Stimulated activated CD8-positive, alpha-beta memory T cell treated with anti-CD3 and anti-CD28 coated beads, Interleukin-12 subunit alpha, Interleukin-12 subunit beta, amount 100 ng/mL, for 4 hours (primary cell): ENCODE measurements at places on chromosomes 6 and 20.

GRCh38 chr6:3663081-3663480 lies 88.4 kb downstream of the PXDC1 start:
- no peak for DNase-seq

DNA sequence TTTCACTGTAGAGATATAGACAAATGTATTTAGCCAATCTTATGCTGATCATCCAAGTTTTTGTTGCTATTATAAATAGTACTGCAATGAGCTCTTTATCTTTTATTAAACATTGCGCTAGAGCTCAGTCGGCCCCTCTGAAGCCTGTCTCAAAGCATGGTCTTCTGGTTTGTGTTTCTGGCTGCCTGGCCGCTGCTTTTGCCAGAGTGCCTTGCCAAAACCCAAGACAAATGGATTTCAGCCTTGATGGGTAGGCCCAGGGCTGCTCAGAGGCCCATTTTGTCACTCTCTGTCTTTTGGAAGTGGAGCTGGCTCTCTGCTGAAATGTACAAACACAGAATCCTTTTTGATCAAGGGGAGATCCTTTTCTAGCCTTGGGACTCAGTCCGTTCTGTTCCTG lies 102.9 kb upstream of the KCNG1 start:
- no peak for DNase-seq

DNA sequence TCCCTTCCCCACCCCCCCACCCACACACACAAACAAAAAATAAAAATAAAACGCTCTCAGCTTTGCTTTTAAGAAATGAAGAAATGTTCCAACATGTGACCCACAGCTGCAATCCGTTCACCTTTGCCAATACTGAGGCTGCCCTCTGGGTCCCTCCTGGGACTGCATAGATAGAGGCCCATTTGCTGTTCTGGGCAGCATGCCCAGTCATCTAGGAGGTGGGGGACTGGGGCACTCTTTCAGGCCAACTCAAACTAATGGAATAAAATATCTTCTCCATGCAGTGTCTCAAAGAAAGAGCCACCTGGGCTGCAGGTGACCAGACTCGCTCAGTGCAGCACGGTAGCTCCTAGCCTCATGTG lies 79.9 kb downstream of the SLC22A3 start:
- DNase-seq, result no peak

GRCh38 chr20:45448270-45448669 lies 21.3 kb upstream of the WFDC2 start:
- DNase-seq, result no peak

DNA sequence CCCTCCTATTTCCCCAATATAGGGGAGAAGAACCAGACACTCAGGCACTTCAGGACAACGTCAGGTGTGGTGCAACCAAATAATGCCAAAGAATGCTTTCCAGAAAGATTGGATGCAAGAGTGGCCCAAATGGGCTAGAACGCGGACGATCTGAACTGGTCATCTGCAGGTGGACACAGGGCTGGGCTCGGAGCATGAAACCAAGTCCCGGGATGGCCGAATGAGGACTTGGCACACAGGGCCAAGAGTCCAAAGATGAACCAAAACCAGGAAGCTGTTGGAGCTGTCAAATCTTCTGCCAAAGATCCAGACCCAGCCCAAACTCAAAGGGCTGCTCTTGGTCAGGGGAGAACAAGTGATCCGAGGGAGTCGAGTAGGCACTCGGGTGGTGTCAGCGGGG lies 143.9 kb upstream of the ARID1B start:
- DNase-seq, result no peak

GRCh38 chr20:63641146-63641791 lies 12.0 kb downstream of the STMN3 start:
- DNase-seq, result peak; percentile 40

DNA sequence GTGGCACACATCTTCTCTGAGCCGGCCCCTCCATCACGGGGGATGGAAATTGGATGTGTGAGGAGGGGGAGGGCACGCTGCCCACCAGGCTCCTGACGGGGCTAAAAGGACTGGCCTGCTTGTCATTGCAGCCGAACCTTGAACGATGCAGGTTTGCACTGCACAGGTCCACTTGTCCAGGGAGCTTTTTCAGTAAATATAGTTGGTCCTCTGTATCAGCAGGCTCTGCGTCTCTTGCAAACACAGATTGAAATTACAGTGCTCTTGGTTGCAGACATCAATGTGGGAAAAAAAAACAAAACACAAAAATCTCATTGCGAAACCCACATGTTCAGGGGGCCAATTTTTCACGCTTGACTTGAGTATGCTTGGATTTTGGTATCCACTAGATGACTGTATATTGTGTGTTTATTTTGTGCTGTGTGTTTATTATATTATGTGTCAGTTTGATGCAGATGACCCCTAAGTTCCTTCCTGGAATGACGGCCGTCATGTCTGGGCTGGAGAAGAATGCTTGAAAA lies 29.2 kb downstream of the ERMARD start:
- no peak for DNase-seq

GRCh38 chr6:14110001-14110818 lies 7.4 kb upstream of the CD83 start:
- no peak for DNase-seq

- no peak for DNase-seq
These were observed 298.2 kb downstream of the SAMD5 start for GRCh38 chr6:147806697-147807096.

GRCh38 chr6:52053038-52053695 lies 34.2 kb downstream of the PKHD1 start:
- no peak for DNase-seq

GRCh38 chr6:25418454-25419052 lies 139.4 kb downstream of the CARMIL1 start:
- no peak for DNase-seq

DNA sequence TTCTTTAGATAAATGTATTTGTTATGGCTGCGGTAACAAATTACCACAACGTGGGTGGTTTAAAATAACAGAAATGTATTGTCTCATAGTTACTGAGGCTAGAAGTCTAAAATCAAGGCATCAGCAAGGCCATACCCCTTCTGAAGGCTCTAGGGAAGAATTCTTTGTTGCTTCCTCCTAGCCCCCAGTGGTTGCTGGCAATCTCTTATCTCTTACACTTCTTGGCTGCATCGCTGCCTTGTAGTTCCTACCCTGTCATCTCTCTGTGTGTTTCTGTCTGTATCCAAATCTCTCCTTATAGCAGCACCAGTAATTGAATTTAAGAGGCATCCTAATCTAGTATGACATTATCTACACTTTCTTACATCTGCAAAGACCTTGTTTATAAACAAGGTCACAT lies 534.7 kb downstream of the PHF3 start:
- DNase-seq, result no peak

- DNase-seq, result no peak
These were observed 54.9 kb upstream of the PDE10A start for GRCh38 chr6:165717732-165718465.

- no peak for DNase-seq
These were observed 109.7 kb downstream of the FAM120B start for GRCh38 chr6:170416303-170416702.

GRCh38 chr6:159701413-159701999 lies 8.5 kb upstream of the SOD2 start:
- no peak for DNase-seq

DNA sequence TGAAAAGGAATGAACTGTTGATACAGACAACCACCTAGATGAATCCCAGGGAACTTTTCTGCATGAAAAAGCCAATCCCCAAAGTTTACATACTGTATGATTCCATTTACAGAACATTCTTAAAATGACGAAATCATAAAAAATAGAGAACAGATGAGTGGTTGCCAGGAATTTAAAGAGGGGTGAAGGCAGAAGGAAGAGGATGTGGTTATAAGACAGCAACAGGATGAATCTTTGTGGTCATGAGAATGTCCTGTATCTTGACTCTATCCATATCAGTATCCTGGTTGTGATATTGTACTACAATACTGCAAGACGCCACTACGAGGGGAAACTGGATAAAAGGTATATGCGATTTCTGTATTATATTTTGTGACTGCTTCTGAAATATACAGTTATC lies 70.1 kb upstream of the EMILIN3 start:
- DNase-seq, result no peak

GRCh38 chr6:25880601-25881000 lies 6.6 kb upstream of the SLC17A3 start:
- no peak for DNase-seq

- DNase-seq, result no peak
These were observed 26.2 kb downstream of the CYP39A1 start for GRCh38 chr6:46626228-46626909.

DNA sequence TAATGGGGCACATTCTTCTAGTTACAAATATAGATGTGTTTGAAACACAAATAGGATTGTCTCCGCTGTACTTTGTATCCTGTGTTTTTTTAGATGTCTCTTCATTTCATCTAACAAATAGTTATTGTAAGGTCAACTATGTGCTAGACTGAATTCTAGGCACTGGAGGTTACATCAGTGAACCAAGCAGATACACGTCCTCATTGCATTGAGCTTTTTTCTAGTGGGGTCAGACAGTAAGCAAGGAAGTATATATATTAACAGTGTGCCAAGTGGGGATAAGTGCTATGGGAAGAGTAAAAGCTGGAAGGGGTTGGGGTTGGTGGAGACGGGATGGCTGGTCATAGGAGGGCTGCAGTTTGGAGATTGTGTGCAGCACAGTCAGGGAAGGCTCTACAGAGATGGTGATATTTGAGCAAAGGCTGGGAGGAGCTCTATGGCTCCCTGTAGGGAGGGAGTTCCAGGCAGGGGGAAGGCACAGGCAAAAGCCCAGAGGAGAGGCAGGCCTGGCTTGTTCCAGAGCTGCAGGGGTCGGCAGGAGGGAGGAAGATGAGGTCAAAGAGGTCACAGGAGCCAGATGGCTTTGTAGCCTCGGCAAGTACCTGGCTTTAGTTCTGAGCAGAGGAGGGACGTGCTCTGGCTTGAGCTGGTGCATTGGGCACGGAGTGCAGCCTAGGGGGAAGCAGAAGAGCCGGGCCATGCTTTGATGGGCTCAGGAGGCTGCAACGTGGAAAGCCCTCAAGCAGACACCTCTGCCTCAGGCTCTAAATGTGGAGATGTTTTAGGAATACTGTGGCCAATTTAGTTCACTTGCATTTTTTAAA lies 152.3 kb downstream of the ZDHHC14 start:
- no peak for DNase-seq

DNA sequence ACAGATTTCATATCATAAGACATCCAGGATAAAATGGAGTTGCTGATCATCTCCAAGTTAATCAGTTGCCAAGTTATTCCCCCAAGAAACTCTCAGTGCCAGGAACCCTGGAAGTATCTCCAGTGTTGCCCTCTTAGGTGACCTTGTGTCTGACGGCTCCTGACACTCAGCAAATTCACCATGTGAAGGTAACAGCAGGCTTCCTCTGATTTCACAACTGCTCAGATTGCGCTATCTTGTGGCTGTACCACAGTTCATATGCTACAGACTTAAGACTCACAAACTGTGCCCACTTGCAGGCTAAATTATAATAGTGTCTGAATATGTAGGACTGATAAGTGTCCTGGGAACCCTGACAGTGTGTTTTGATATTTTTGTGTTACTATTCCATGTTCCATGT lies 186.6 kb upstream of the OPRM1 start:
- DNase-seq, result no peak

DNA sequence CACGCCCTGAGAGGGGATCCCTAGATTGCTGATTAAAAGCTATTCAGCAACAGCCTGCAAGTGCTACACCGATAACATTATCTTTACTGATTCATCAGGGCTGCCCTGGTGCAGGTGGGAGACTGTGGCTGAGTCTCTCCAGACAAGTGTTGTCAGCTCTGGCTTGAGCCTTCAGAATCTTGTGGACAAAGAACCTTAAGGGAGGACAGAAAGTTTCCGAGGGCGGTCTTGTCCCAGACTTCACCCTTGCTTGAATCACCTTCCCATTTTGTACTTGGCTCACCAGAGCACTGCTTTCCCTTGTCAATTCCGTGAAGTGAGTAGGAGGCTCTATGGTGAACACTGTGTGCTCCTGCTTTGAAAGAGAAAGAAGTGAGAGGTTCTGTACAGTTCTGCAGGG lies 88.6 kb upstream of the PCSK2 start:
- no peak for DNase-seq

DNA sequence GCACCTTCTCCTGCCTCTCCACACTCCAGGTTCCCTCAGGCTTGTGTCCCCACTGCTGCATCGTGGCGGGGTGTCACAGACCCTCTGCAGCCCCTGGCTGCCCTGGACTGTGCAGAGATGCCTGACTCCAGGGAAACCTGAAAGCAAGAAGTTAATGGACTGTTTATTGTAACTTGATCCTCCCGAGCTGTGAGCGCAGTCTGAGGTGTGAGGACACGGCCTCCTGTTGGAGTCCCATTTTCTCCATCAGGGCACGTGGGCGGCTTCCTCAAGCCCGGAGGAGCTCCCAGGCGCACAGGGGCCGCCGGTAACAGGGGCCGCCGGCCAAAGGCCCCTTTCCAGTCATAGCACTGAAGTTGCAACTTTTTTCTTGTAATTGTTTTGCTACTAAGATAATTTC lies 16.9 kb downstream of the RBM38 start:
- no peak for DNase-seq

DNA sequence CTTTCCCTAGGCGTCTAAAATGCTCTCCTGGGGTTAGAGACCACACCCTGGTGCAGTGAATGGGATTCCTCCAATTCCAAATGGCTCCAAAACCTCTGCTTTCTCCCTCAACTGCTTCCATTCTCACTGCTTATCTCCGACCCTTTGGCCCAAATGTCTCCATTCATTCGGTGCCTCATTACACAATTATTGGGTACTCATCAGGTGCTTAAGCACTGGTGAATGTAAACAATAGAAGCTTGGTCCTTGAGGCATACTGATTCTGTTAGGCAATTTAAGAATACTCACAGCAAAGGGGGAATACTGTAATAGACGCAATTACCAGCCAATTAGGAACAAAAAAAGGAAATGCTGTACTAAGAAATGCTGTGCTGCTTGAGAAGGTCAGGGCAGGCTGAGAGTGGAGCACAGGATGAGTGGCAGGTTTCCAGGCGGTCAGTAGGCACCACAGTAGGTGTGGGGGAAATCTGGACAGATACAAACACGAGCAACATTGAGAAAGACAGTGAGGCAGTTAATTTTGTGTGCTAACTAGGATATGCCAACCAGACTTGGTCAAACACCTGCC lies 23.0 kb downstream of the GMDS start:
- no peak for DNase-seq

GRCh38 chr6:134249759-134250602 lies 67.9 kb downstream of the SGK1 start:
- no peak for DNase-seq

GRCh38 chr20:37220731-37221130 lies 40.9 kb downstream of the GHRH start:
- DNase-seq, result no peak

- DNase-seq, result no peak
These were observed 6.0 kb upstream of the LATS1 start for GRCh38 chr6:149723771-149724417.

- DNase-seq, result no peak
These were observed 389.5 kb upstream of the CDH4 start for GRCh38 chr20:60862601-60863000.
